Effector memory CD4-positive, alpha-beta T cell (primary cell): ENCODE measurements at places on chromosomes 12 and 14.

GRCh38 chr14:104595911-104596450 is 8.6 kb downstream of the TMEM179 start:
- no peaks in the 10 kb centered on the region for H3K36me3 ChIP-seq
- no peak for DNase-seq
- no peaks in the 10 kb centered on the region for H3K4me1 ChIP-seq
- H3K4me3 ChIP-seq, result no peak overlapping the region
- peaks cover 3% of the 10 kb centered on the region for H3K27me3 ChIP-seq

DNA sequence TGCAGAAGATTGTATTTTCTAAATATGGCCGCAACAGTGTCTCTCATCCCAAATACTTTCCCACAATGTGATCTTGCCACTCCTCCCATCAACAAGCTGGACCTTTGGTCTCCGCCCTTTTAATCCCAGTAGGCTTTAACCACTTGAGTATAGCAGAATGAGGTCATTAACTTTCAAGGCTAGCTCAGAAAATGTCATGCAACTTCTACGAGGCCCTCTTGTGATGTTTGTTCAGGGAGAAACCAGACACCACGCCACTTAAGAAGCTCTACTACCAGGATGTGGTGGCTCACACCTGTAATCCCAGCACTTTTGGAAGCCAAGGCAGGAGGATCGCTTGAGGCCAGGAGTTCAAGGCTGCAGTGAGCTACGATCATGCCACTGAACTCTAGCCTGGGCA is 20.1 kb upstream of the OR6J1 start:
- H3K27ac ChIP-seq, result no peak overlapping the region
- no peaks in the 10 kb centered on the region for H3K36me3 ChIP-seq

- no peaks in the 10 kb centered on the region for H3K36me3 ChIP-seq
- H3K27ac ChIP-seq, result no peak overlapping the region
These were observed 25.3 kb downstream of the MYBPC1 start for GRCh38 chr12:101619858-101620761.

DNA sequence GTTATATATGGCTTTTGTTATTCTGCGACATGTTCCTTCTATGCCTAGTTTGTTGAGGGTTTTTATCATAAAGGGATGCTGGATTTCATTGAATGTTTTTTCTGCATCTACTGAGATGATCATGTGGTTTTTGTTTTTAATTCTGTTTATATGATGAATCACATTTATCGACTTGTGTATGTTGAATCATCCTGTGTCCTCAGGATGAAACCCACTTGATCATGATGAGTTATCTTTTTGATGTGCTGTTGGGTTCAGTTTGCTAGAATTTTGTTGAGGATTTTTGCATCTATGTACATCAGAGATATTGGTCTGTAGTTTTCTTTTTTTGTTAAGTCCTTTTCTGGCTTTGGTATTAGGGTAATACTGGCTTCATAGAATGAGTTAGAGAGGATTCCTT is 291.2 kb downstream of the AKAP6 start:
- no peak overlapping the region for H3K27ac ChIP-seq
- H3K27me3 ChIP-seq, result no peaks in the 10 kb centered on the region
- H3K4me3 ChIP-seq, result no peak overlapping the region
- no peak for DNase-seq

DNA sequence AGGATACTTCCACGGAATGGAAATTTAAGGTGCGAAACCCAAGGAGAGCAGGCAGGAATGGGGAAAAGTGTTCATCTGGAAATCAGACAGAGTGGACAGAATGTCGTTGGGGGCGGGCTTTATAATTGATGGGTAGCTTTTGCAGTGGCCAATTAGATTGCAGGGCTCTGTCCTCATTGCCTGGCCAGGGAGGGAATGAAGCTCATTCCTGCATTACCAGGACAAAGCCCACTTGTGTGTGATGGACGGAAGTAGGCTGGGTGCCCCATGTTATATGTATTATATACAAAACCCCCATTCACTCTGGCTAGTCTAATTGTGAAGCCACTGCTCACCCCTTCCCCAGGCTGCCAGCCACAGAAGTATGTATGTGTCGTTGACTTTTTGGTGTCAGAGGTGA is 23.6 kb downstream of the ZNF664 start:
- H3K4me1 ChIP-seq, result no peaks in the 10 kb centered on the region
- DNase-seq, result no peak
- H3K36me3 ChIP-seq, result peaks cover 8% of the 10 kb centered on the region
- no peak overlapping the region for H3K4me3 ChIP-seq
- no peaks in the 10 kb centered on the region for H3K27me3 ChIP-seq

- no peaks in the 10 kb centered on the region for H3K27me3 ChIP-seq
- no peak overlapping the region for H3K27ac ChIP-seq
- H3K4me1 ChIP-seq, result no peaks in the 10 kb centered on the region
- DNase-seq, result no peak
- H3K4me3 ChIP-seq, result no peak overlapping the region
- H3K36me3 ChIP-seq, result no peaks in the 10 kb centered on the region
These were observed 104.7 kb upstream of the NUDT4 start for GRCh38 chr12:93272997-93273396.

GRCh38 chr12:106097011-106097410 is 41.7 kb downstream of the NUAK1 start:
- no peak for DNase-seq
- H3K27me3 ChIP-seq, result no peaks in the 10 kb centered on the region
- H3K4me3 ChIP-seq, result no peak overlapping the region
- no peaks in the 10 kb centered on the region for H3K4me1 ChIP-seq
- no peaks in the 10 kb centered on the region for H3K36me3 ChIP-seq
